IPS-NIHi11 (cell line): ENCODE measurements at places on chromosomes 3 and 15.

- DNase-seq: no peak
Observed at GRCh38 chr3:174342941-174343501, 516.1 kb upstream of the NAALADL2 start.

DNA sequence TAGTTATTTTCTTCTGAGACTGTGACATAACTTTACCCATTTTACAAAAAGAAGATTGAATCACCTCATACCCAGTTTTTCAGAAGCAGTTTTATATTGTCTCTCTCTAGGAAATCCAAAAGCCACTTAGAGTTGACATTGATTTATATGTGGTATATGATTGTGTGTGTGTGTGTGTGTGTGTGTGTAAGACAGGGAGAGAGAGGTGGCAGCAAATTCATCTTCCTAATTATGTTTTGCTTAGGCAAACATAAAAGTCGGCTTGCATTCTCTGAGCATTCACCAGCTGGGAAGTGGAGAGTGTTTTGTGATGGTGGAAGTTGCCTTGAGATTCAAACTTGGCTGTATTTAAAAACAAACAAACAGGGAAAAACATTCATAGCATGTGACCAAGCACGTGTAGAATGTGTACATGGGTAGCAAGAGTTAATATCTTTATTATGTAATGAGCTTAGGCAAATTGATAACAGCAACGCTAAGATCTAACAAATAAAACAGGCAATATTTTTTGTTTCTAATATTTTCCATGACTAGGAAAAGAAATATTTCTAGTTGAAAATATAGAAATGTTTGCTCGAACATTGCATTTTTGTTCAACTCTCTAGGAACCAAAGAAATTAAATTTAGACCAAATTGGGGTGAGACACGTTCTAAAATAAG is 64.4 kb upstream of the IGF1R start:
- DNase-seq: no peak

- no peak for DNase-seq
Observed at GRCh38 chr15:38886315-38887163, 321.9 kb upstream of the RASGRP1 start.

DNA sequence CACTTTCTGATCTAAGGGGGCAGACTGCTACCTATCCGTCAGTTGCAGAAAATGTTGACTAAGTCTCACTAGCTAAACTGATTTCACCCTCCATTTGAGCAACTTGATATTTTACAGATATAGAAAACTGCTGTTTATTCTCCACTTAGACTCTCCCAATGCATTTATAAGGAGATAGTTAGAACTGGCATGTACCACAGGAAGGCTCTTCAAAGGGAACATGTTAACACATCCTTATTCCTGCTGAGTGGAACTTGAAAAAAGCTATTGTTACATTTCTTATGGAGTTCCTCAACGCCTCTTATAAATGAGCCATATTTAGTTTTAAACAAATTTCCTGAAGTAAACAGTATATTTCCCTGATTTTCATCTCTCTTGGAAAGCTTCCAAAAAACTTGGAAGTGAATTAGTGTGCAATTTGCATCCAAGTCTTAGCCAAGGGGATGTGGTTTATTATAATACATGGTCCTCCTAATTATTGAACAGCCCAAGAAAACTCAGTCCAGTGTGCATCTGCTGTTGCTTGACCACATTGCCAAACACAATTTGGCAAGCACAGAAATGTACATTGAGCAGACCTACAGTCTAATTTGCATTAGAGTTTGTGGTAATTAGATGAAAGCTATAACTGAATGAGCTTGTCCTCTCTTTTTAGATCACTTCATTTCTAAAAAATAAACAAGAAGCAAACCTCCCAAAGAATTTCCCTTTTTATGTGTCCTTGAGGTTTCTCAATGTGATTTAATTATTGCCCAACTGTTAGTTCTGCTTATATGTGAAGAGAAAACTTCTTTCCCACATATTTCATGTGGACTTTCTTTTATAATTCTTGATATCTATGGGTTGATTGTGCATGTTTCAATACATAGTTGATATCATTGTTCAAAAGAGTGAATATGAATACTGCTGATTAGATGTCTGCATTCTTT is 72.6 kb upstream of the DPH6 start:
- DNase-seq: no peak

GRCh38 chr15:63186065-63186464 is 3.3 kb upstream of the RAB8B start:
- DNase-seq: no peak

DNA sequence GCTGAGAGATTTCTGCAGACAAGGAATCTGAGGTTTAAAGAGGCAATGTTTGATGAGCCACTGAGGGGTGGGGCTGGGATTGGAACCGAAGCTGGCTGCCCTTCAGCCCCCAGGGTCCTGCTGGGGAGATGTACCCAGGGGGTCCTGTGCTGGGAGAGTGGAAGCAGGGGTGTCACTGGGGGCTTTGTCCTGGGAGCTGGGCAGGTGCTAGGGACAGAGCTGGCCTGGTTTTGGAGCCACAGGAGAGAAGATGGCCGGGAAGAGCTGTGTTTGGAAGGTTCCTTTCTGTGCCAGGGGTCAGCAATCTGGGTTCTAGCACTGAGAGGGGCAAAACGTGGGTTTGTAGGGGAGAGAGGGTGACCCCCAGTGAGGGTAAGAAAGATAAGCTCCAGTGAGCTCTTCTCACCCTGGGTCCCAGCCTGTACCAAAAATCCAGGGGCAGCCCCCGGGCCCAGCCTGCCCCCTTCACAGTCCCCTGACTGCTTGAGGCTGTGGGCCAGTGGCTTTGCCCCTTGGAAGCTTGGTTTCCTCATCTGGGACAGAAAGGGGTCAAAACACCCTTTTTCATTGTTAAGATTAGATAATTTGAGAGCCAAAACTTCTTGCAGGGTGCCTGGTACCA is 69.6 kb downstream of the SMAD3 start:
- no peak for DNase-seq

DNA sequence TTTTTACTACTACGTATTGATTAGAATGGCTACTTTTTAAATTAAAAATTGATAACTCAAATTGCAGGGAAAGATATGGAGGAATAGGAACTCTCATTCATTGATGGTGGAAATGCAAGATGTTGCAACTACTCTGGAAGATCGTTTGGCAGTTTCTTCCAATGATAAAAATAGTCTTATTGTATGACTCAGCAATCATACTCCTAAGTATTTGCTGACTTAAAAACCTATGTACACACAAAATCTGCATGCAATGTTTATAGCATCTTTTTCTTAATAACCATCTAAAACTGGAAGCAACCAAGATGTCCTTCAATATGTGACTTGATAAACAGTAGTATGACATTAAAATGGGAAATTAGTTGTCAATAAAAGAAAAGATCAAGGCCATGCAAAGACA is 87.4 kb upstream of the LRRC3B start:
- DNase-seq: no peak

GRCh38 chr15:29569533-29570092 is 252.7 kb downstream of the TJP1 start:
- peak; percentile 42 for DNase-seq

- no peak for DNase-seq
Observed at GRCh38 chr15:58535337-58535736, 103.5 kb downstream of the LIPC start.

- no peak for DNase-seq
Observed at GRCh38 chr3:4438296-4438695, 28.8 kb downstream of the SUMF1 start.

DNA sequence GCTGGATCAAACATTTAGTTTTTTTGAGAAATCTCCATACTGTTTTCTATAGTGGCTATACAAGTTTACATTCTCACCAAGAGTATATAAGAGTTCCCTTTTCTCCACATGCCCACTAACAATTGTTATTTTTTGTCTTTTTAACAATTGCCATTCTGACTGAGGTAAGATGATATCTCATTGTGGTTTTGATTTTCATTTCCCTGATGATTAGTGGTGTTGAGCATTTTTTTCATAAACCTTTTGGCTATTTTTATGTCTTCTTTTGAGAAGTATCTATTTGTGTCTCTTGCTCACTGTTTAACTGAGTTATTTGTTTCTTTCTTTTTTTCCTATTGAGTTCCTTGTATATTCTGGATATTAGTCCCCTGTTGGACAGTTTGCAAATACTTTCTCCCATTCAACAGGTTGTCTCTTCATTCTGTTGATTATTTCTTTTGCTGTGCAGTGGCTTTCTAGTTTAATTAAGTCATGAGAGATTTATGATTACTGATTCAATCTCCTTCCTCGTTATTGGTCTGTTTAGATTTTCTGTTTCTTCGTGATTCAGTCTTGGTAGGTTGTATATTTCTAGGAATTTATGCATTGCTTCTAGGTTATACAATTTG is 6.7 kb upstream of the RNF13 start:
- no peak for DNase-seq
